ENCODE measurements at places on chromosomes 1 and 21. TPM values are rescaled to one million over a fixed set of nuclear protein-coding genes. Genes with fewer than 3 reads are reported as not detected.

The MMEL1 gene
- polyA plus RNA-seq, result 0.10 TPM

The GOLT1A gene
- not detected for polyA plus RNA-seq

GRCh38 chr1:185786524-185786923 is 52.3 kb downstream of the HMCN1 start:
- DNase-seq, result no peak

- no peak for DNase-seq
Measured at GRCh38 chr1:55374801-55375616, 159.8 kb upstream of the USP24 start.

DNA sequence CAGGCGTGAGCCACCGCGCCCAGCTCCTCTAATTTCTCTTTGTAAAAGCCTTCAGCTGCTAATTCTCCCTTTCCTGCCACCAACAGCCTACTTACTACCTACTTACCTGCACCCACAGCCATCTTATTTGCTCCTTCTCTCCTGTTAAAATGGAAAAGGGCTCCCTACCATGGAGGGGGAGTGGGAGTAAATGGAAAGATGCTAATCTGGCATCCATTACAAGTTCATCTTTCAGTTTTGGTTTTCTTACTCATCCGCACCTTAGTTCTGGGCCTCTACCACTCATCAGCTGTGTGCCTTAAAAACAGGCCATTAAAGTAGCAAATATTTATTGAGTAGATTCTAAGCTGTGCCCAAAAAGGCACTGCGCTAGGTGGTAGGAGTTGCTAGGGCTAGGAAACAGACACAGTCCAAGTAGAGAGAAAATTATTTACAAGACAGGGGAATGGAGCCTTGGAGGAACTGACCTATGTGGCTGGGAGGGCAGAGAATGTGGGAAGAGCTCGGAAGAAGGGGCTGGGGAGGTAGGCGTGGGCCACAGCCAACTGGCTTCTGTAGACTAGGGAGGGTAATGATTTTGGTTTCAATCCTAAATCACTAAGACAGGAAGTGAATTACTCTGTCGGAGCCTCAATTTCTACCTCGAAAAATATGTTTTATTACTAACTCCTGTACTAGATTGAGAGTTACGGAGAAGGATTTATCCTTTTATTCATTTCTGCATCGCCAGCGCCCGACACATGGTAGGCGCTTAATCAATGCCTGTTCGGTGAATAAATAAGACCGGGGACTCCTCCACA is 685 bp upstream of the DDI2 start:
- no peak for DNase-seq

DNA sequence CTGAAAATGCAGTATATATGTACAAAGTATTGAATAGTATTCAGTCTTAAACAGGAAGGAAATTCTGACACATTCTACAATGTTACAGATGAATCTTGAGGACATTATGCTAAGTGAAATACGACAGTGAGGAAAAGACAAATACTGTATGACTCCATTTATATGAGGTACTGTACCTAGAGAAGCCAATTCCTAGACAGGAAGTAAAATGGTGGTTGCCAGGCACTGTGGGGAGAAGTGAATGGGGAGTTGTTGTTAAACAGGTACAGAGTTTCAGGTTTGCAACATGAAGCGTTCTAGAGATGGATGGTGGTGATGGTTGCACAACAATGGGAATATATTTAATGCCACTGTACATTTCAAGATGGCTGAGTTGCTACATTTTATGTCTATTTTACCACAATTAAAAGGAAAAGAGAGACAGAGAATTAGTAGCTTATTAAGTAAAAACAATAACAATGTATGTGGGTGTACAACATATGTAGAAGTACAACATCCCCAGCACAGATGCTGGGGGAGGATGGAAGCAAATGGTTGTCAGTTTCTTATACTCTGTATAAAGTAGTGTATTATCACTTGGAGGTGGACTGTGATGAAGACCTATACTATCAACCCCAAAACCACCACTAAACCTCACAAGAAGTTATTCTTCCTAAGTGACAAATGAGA is 3.9 kb upstream of the RAB4A start:
- DNase-seq, result no peak
